ENCODE measurements at places on chromosomes 2 and 18.

- no peak for DNase-seq
Measured at GRCh38 chr18:77100751-77101355, 31.7 kb downstream of the MBP start.

GRCh38 chr2:200756618-200757321 lies 54.9 kb upstream of the BZW1 start:
- DNase-seq: no peak

GRCh38 chr2:222319586-222320435 lies 21.0 kb upstream of the PAX3 start:
- no peak for DNase-seq

DNA sequence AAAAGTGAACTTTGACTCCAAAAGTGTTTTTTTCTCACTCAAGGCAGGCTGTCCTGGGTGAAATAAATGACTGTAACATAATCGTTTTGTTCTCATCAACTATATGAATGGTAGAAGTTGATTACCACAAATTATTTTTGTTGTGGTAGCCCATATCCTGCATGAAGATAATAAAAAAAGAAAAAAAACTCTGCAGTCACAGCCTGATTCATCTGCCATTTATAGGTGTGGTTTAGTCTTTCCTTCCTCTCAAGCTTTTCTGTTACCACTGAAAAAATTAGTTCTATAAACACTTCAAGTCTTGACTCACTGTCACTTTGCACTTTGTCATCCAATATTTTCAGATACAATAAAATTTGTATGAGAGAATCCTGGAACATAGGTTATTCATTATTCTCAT lies 522.0 kb downstream of the PLCL1 start:
- no peak for DNase-seq

GRCh38 chr2:198490748-198491147 lies 686.4 kb downstream of the PLCL1 start:
- no peak for DNase-seq

DNA sequence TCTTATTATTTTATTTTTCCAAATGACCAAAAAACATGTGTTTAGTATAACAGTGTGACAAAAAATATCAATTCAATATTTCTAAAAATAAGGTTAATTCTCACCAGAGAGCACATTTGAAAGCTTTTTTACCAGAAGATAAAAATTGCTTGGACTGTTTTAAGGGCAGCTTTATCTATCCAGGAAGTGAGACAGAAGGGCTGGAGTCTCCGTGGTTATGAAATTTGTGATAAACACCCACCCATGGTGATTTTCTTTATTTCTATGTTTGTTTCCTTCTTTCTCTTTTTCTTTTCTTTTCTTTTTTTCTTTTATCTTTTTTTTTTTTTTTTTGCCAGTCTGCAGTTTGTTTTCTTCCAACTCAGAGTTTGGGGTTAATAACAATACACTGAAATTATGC lies 298.5 kb downstream of the PIEZO2 start:
- no peak for DNase-seq

GRCh38 chr2:105114551-105114950 lies 76.7 kb downstream of the MRPS9 start:
- no peak for DNase-seq

DNA sequence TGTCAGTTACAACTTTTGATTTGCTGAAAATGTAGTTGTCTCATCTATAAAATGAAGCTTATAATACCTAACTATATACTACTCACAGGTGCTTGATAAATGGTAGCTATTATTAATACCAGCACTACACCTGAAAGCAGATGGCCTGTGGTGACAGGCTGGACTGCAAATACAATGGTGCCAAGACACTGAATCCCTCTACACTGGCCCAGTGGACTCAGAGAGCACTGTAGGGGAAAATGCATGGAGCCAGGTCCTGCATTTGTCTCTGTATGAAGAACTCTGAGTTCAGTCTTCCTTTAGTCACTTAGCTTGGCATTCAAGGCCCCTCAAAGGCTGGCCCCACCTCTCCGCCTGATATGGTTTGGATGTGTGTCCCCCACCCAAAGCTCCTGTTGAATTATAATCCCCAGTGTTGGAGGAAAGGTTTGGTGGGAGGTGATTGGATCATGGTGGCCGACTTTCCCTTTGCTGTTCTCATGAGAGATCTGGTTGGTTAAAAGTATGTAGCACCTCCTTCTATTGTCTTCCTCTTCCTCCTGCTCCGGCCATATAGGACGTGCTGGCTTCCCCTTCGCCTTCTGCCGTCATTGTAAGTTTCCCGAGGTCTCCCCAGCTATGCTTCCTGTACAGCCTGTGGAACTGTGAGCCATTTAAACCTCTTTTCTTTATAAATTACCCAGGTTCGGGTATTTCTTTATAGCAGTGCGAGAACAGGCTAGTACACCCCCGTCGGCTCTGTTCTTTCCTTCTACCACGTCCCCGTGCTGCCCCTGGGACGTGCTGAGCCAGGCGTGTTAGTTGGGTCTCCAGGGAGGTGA lies 11.1 kb upstream of the NTSR2 start:
- DNase-seq: no peak

- DNase-seq: no peak
Measured at GRCh38 chr18:67728364-67728763, 211.8 kb upstream of the DSEL start.

DNA sequence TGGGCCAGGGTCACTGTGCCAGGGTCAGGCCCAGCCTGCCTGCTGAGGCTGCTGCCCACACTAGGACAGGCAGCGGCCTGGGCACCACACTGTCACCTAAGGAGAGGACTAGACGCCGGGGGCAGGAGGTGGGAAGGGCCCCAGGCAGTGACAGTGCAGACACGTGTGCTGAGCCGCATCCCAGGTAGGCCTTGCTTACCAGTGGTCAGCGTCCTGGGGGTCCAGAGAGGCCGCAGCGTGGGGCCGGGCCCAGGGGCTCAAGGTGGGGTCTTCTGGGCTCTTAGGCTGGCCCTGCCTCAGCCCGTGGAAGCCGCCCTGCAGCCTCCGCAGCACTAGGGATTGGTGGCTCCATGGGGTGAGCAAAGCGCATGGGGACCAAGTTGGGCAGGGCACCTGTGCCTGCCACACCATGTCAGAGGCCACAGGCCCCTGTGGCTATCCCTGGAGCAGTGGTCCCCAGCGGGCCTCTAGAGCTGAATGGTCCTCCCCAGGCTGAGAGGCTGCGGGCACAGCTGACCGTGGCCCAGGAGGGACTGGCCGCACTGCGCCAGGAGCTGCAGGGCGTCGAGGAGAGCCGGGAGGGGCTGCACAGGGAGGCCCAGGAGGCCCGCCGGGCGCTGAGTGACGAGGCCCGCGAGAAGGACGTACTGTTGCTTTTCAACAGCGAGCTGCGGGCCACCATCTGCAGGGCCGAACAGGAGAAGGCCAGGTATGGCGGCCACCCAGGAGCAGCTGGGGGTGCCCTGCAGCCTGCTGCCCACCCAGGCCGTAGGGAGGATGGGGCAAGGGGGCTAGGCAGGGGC lies 35.2 kb upstream of the SNED1 start:
- DNase-seq: no peak

- DNase-seq: no peak
Measured at GRCh38 chr2:161115605-161116380, 44.4 kb upstream of the TANK start.

- DNase-seq: no peak
Measured at GRCh38 chr2:128316777-128317180, 1.9 kb downstream of the HS6ST1 start.

DNA sequence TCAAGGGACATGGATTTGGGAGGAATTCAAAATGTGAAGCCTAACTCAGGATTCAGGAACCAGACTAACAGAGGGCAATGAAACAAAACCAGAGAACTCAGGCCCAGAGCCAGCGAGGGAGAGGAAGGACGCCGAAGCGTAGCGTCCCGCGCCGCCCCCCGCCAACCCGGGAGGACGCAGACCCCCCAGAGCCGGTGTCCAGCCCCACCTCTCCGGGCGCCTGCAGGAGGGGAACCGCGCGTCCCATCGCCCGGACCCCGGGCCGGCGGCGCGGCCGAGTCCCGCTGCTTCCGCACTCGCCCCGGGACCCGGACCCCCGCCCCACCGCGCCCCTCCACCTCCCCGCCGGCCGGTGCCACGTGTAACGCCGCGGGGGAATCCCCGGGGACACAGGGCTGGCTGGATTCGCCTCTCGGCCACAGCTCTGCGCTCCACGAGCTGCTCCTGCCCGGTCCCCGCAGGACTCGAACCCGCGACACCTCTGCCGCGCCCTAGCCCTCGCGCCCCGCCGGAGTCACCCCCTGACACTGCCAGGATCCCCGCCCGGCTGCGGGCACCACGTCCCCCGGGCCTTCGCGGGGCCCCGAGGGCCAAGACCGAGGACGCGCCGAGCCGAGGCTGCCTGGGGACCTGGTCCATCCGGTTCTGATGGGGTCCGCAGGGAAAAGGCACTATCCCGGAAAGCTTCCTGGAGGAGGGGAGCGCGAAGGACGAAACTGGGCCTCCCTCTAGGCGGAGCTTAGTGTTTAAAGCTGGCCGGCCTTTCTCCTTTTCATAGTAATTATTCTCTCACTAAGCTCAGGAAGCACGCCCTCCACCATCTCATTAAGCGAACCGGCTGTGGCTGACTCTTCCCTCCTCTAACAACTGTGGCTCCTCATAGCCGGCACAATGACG lies 40.4 kb upstream of the FAM124B start:
- DNase-seq: no peak

GRCh38 chr2:56784046-56784445 lies 600.3 kb downstream of the CCDC85A start:
- DNase-seq: no peak

GRCh38 chr2:102101097-102101848 lies 41.3 kb upstream of the IL1R1 start:
- DNase-seq: no peak

DNA sequence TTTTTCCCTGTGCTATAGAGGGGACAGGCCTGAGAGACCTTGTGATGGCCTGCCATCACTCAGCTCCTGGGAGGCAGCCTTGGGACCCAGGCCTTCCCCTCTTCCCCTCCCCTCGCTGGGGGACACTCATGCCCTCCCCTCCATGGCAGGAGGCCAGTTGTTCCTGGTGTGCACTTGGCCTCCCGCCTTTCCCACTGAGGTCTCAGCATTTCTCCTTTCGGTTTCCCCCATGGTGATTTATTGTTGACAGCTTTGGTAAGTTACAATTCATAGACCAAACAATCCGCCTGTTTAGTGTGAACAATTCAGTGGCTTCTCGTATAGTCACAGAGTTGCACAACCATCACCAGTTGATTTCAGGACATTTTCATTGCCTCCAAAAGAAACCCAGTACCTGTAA lies 10.2 kb upstream of the CNDP1 start:
- no peak for DNase-seq

GRCh38 chr2:96579422-96579821 lies 42.9 kb downstream of the ARID5A start:
- no peak for DNase-seq

- DNase-seq: no peak
Measured at GRCh38 chr2:136383167-136383566, 265.2 kb upstream of the CXCR4 start.

GRCh38 chr2:150532879-150533278 lies 45.4 kb upstream of the RND3 start:
- DNase-seq: no peak
